ENCODE measurements at places on chromosomes 13 and 19.

DNA sequence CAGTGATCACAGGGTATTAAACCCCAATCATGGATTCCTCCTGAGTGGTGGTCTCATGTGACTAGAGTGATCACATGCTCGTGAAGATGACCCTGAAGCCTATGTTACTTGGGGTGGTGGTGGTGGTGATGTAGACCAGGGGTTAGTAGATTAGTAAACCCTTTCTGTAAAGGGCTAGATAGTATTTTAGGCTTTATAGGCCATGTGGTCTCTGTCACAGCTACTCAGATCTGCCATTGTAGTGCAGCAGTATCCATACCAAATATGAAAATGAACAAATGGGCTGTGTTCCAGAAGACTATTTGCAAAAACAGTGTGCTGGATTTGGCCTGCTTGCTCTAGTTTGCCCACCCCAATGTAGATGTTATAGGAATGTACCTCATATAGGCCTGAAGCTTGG, 9.4 kb downstream of the NDFIP2 start:
- no peak for DNase-seq

DNA sequence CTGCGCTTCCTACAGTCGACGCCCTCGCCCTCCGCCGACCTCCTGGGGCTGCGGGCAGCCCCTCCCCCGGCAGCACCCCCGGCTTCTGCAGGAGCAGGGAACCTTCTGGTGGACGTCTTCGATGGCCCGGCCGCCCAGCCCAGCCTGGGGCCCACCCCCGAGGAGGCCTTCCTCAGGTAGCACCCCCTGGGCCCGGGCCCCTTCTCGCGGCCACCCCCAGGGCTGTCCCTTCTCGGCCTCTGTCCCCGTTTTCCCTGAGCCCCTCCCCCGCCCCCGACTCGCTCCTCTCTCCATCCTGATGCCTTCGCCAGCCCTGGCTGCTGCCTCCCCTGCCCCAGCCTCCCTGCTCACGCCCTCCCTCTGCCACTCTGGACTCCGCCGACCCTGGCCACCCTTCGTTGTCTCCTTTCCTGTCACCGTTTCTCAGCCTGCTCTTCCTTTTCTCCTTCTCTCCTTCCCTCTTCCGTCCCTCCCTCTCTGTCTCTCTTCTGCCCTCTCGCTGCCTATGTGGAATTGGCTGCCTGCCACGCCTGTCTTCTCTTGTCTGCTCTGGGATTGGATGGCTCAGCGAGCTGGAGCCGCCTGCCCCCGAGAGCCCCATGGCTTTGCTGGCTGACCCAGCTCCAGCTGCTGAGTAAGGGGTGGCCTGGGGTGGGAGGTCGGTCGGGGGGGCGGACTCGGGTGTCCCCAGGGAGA, 11.0 kb downstream of the FUZ start:
- DNase-seq = no peak

DNA sequence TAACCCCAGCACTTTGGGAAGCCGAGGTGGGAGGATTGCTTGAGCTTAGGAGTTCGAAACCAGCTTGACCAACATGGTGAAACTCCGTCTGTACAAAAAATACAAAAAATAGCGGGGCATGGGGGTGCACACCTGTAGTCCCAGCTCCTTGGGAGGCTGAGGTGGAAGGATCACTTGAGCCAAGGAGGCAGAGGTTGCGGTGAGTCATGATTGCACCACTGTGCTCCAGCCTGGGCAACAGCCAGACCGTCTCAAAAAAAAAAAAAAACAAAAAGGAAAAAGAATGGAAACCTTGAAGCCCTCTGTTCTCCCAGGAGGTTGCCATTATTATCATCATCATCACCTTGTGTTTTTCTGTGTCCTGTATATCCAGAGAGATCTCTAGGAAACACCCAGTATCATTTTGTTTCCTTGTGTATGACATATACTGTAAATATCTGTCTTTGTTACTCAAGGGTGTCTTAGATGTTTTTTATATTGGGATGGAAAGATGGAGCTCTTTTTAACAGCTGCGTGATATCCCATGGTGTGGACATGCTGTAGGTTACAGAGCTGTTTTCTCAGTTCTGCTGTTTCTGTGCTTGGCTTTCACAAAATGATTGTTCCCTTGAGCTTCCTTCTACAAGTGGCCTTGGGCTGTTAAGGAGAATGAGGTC, 11.8 kb downstream of the CHAF1A start:
- no peak for DNase-seq

GRCh38 chr19:15107061-15108010, at the start of gene SYDE1:
Gene SYDE1 (plus strand): TSS chr19:15107401. CDS start chr19:15107434, 33 bp downstream.
- no peak for DNase-seq

DNA sequence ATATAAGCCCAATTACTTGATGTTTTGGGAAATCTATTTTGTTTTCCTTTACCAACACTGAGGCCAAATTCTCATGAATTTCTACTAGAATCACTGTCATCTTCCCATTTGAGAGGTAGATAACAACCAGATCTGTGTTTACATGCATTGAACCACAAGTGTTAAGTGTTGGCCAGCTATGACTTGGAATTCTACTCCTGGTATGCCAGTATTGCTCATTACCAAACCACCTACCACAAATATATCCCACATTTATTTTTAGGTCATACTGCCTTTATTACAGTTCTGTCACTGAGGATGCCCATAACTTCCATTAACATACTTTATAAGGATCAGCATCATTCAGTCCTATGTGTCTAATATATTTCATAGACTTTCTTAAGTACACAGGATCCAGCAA, 328.9 kb downstream of the DIAPH3 start:
- no peak for DNase-seq

- DNase-seq = no peak
Measured at GRCh38 chr13:38415233-38415632, 65.6 kb downstream of the UFM1 start.

GRCh38 chr13:80047406-80047805, 293.5 kb downstream of the SPRY2 start:
- no peak for DNase-seq

- no peak for DNase-seq
Measured at GRCh38 chr19:54023191-54023590, 31.8 kb downstream of the CACNG6 start.

GRCh38 chr13:31248361-31248760, 48.6 kb downstream of the B3GLCT start:
- DNase-seq = no peak

GRCh38 chr13:109160887-109161669, 531.7 kb downstream of the MYO16 start:
- no peak for DNase-seq

DNA sequence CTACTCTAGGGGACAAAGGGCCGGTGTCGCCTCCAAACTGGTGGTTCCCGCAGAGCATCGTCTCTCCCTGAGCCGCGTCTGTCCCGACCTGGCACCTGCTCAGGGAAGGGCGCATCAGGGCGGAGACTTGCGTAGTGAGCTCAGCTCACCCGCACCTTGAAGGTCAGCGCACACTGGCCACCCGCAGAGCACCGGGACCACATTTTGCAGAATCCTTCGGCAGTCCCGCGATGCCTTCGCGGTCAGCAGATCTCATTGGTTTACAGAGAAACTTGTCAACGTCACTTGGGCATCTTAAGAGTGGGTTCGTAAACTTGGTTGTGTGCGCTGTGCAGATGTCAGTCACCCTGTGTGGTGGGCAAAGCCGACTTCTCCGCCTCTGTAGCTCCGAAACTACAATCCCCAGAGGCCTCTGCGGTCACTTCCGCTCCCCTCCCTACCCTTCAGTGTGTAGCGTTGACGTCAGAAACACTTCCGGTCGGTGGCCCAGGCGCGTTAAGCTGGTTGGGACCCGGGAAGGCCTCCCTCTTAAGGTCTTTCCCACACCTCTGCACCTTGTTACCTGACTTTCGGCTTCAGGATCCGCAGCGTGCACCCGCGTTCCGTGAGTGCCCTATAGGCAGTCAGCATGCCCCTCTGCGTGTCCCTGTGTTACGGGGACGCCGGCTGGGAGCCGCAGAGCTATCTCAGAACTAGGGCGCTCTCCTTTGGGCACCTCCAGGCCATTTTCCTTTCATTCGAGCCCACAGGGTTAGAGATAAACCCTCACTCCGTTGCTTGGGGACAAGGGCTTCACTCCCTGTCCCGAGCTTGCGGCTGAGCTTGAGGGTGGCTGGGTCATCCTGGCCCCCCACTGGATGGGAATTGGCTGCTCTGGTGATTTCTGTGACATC, 36.5 kb upstream of the ZNF527 start:
- DNase-seq = peak; percentile 86

- DNase-seq = no peak
Measured at GRCh38 chr13:38630780-38631179, 56.1 kb upstream of the FREM2 start.

DNA sequence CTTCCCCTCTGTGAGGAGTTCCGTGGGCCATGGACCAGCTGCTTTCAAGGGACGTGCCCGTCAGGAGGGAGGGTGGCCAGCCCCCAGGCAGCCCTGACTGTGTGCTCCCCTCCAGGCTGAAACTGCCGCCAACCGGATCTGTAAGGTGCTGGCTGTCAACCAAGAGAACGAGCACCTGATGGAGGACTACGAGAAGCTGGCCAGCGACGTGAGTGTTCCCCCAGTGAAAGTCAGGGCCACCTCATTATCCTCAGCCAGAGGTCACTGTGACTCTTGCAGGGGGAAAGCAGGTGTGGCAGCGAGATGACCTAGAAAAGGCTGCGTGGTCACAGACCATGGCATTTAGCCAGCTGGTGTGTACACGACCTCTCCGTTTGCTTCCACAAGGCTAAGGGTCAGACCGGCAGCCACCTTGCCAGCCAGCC, 29.9 kb downstream of the CAPN12 start:
- no peak for DNase-seq

DNA sequence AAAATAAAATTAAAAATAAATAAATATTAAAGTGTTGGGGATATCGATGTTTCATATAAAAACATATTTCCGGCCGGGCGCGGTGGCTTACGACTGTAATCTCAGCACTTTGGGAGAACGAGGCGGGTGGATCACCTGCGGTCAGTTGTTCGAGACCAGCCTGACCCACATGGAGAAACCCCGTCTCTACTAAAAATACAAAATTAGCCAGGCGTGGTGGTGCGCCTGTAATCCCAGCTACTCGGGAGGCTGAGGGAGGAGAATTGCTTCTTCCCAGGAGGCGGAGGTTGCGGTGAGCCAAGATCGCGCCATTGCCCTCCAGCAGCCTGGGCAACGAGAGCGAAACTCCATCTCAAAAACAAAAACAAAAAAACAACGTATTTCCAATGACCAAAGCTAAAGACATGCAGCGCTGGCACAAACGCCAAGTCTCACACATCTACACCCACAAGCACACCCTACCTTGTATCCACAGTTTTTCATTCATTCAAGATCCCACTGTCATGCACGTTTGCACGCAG, 907 bp downstream of the ZNF569 start:
- DNase-seq = peak; percentile 18

DNA sequence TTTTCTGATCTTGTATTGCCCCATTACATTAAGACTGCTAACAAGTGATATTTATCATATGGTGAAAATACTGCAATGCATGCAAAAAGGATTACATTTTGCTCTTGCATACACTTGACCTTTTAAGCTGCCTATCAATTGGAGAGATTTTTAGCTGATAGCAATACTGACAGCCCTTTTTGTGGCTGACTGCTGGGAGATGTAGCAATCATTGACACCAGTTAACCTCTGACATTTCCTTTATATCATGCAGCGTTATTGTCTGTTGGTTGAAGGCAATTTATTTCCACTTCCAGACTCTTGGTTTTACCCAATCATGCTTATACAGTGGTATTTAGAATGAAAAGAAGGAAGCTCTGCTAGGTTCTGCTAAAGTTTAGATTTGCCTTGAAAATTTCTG, 364.0 kb downstream of the LMO7 start:
- DNase-seq = no peak

DNA sequence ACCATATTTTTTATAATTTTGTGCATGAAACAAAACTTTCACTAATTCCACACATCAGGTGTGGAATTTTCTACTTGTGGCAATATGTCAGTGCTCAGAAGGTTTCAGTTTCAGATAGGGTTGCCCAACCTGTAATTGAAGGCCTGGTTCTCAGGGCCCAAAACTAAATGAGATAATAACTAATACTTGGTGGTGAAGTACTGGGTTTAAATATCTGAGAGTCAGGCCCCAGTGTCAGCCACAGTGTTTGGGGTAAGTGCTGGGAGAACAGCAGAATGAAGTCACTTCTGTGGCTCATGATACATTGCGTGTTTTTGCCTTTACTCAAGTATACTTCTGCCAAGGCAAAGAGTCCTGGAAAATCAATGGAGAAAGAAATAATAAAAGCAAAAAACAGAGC, 5.6 kb downstream of the SAFB start:
- DNase-seq = no peak

DNA sequence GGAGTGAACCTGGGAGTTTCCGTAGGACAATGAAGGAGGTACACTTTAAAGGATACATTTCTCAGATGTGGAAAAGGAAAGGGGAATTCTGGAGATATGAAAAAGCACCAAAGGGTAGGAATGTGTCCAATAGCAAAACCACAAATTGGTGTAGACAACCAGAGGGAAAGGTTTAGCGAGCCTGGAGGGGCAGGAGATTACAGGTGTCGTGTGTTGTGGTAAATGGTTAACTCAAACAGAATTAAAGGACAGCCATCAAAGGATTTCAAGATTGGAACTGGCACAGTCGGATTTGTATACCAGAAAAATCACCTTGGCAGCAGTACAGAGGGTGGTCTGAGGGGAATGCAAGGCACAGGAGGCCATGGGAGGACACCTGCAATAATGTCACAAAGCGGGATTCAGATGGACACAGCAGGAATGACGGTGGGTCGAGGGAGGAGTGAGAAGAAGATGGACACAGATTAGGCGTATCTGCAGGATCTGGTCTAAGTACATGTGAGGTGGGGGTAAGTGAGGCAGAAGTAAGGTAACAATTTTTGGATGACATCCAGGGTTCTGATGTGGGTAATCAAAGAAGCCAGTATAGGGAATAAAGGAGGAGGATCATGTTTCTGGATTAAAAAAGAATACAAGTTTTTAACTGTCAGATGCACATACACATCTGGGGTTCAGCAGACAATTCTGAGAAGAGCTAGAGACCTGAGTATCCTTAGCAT, 361.6 kb downstream of the KLF12 start:
- no peak for DNase-seq

- no peak for DNase-seq
Measured at GRCh38 chr19:4376671-4376990, 23.7 kb downstream of the SH3GL1 start.

DNA sequence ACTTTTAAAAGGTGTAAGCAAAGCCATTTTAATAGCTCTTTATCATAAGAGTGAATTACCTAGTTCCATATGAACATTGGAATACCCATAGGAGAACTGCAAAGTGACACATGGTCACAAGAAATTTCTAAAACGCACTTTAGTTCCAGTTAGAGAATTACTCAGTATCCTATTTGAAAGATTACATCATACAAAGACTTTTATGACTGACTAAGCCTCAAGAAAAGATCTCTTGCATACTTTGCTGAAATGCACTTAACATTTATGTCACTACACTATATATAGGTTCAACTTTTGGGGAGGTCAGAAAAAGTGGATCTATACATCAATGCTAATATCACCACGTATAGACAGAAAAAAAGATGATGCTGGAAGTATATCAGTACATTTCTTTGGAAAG, 7.1 kb downstream of the PCDH9 start:
- DNase-seq = no peak

- DNase-seq = no peak
Measured at GRCh38 chr13:110509971-110510786, 51.3 kb downstream of the RAB20 start.

GRCh38 chr13:43785650-43786471, 911 bp downstream of the ENOX1 start:
- DNase-seq = peak; percentile 22

GRCh38 chr13:36629057-36629385, 44.8 kb upstream of the SERTM1 start:
- DNase-seq = no peak

- DNase-seq = no peak
Measured at GRCh38 chr19:45814851-45815480, at the start of gene RSPH6A. Gene RSPH6A (minus strand): TSS chr19:45815308. CDS start chr19:45815176, 132 bp downstream.

- DNase-seq = no peak
Measured at GRCh38 chr13:45325806-45326205, 15.2 kb downstream of the TPT1 start.

Data from activated T-cell treated with anti-CD3 and anti-CD28 coated beads, Interleukin-2, amount 50 U/mL, for 1 hour (primary cell).